T-helper 17 cell (primary cell): ENCODE measurements at places on chromosomes 4 and X.

GRCh38 chr4:173233857-173234256, 65.2 kb downstream of the GALNT7 start:
- DNase-seq = no peak

DNA sequence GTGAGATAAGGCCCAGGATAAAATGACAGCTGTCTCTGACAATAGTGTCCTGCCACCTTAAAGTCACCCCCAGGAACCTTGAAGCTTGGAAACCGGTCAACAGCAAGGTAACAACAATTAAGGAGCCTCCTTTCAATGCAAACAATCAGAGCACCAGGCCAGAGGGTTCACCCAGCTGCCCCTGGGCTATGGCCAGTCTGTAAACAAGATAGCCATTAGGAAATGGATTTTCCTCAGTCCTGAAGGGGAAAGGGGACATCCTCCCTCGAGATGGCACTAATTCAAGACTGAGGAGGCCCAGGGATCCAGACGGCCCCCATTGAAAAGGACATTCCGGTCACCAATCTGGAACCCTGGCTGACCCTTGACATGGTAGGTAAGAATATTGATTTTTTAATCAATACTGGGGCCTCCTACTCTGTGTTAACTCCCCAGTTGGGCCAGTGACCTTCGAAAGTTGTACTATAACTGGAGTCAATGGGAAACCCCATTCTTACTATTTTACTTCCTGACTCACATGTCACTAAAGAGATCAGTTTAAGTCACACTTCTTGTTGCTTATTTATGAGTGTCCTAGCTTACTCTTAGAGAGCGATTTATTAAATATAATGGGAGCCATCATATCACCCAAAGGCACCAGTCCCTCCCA, 61.7 kb upstream of the CT45A1 start:
- no peak for DNase-seq

GRCh38 chr4:82900066-82900410, 497 bp upstream of the THAP9 start:
- no peak for DNase-seq

GRCh38 chr4:156659570-156659969, 312.0 kb downstream of the PDGFC start:
- no peak for DNase-seq

- DNase-seq = no peak
These were observed 40.9 kb upstream of the MSX1 start for GRCh38 chr4:4818415-4819212.

GRCh38 chr4:1208266-1208961, 36.0 kb upstream of the SPON2 start:
- DNase-seq = peak; percentile 4
